NCI-H187 treated with DMSO at 0.1 percent for 48 hours (cell line): ENCODE measurements at places on chromosomes 6 and 20.

DNA sequence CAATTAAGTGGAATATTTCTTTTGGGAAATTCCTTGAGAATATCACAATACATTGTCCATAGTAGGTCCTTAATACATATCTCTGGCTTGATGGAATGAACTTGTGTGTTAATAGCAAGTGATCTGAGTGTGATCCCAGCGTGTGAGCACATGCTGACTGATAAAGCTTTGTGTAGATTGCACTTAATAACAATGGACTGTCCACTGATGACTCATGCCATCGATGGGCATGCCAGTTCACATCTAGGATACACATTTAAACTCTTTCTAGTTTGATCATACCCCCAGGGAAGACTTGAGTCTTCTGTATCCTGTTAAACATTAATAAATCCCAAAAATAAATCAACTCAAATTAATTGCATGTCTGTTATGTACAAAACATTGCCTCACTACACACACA is 454.3 kb upstream of the SPTLC3 start:
- no peak for DNase-seq

- DNase-seq = no peak
Observed at GRCh38 chr6:162684961-162685360, 42.6 kb downstream of the PRKN start.

- no peak for DNase-seq
Observed at GRCh38 chr6:114471450-114471849, 128.6 kb upstream of the HS3ST5 start.

DNA sequence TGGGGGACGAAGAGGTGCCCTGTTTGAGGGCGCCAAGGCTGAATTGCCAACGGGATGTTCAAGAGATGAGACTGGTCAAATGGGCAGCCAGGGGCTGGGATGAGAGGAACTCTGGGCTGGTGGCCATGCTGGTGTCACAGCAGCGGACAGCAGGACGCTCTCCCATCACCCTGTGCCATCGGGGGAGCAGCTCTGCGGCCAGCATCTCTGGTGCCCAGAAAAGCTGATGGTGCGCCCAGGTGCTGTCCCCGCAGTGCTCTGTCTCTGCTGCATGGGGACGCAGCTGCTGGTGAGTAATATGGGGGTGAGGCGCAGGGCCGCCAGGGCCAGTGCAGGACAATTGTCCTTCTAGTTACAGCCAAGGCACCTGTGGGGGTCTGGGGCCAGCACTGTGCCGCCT is 4.9 kb upstream of the HRH3 start:
- no peak for DNase-seq

DNA sequence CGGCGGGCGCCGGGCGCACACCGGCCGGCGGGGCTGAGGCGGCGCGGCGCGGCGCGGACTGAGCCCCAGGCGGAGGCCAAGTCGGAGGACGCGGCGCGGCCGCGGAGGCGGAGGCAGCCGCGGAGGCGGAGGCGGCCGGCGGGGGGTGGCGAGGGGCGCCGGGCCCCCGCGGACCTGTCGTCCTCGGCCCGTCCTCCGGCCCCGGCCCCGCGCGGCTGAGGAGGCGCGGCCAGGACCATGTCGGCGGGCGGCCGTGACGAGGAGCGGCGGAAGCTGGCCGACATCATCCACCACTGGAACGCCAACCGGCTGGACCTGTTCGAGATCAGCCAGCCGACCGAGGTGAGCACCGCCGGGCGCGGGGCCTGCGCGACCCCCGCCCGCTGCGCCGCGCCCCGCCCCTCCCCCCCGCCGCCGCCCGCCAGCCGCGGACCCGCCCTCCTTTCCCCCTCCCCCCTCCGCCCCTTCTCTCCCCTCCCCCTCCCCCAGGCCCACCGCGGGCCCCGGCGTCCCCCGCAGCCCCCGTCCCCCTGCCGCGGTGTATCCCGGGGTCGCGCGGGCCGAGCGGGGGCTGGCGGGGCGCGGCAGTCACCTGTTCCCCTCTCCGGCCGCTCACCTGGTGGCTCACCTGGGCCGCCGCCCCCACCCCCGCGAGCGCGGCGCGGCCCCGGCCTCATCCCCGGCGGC is at the start of gene AFDN:
AFDN (plus strand) TSS at position 16 of the 687 bp plus-strand sequence; CDS start at position 238, 222 bp downstream.
- DNase-seq = no peak

- DNase-seq = no peak
Observed at GRCh38 chr6:119147101-119148053, 68.9 kb upstream of the FAM184A start.

DNA sequence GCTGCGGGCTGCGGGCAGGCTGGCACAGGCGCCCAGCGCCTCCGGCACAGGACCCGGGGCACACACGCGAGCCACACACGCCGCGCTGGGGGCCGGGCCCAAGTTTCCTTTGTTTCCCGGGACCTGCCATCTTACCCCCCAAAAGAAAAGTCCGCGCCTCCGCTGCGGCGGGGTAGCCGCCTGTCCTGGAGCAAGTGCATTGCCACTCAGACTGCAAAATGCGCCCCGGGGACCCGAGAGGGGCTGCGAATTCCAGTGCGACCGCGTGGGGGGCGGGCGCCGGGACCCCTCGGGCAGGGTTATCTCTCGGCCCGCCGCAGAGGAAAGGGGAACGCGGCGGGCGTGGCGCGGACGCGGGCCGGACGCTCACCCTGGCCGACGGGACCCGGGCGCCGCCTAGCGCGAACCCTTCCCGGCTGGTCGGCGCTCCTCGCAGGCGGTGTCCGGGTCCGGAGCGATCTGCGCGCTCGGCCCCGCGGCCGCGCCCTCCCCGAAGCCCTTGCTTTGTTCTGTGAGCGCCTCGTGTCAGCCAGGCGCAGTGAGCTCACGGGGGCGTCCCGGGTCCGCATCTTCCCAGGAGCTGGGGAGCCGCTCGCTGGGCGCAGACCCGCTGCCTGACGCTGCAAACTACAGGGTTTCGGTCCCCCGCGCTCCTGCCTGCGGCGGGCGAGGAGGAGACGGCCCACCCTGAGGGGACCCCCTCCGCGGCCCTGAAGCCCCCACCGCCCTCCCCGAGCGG is 639 bp upstream of the CD24 start:
- DNase-seq = no peak

GRCh38 chr6:69988458-69989126 is 122.2 kb downstream of the COL19A1 start:
- no peak for DNase-seq

- DNase-seq = no peak
Observed at GRCh38 chr20:34720266-34720665, 16.1 kb downstream of the TP53INP2 start.

DNA sequence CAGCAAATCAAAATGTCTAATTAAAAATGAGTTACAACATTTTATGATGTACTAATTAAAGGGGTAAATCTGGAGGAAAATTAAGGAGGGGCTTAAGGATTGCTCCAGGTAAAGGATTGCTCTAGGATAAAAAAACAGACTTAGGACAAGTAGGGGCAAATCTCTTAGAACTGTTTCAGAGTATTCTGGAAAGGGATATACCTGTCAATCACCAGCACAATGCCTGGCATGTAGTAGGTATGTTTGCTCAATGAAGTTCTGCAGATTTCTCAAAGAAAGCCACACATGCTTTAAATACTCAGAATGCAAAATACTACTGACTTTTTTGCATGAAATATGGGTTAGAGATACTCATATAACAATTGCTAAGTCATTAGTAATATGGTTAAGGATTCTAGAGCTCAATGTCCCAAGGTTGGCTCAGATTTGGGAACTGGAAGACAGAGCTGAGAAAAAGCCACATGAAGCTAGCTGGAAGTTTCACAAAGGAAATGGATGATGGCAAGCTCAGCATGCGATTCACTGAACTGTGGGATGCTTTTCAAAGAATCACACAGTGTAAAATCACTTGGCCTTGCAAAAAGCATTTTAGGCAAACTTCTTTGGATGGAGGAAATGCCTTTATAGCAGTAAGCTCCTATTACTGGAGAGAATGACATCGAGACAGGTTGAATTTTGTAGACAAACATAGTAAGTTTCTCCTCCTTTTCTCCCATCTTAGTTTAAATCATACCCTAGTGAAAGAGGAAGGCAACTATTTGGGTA is 72.8 kb downstream of the MAP3K5 start:
- no peak for DNase-seq

- DNase-seq = no peak
Observed at GRCh38 chr6:25525078-25525477, 126.9 kb upstream of the SCGN start.

DNA sequence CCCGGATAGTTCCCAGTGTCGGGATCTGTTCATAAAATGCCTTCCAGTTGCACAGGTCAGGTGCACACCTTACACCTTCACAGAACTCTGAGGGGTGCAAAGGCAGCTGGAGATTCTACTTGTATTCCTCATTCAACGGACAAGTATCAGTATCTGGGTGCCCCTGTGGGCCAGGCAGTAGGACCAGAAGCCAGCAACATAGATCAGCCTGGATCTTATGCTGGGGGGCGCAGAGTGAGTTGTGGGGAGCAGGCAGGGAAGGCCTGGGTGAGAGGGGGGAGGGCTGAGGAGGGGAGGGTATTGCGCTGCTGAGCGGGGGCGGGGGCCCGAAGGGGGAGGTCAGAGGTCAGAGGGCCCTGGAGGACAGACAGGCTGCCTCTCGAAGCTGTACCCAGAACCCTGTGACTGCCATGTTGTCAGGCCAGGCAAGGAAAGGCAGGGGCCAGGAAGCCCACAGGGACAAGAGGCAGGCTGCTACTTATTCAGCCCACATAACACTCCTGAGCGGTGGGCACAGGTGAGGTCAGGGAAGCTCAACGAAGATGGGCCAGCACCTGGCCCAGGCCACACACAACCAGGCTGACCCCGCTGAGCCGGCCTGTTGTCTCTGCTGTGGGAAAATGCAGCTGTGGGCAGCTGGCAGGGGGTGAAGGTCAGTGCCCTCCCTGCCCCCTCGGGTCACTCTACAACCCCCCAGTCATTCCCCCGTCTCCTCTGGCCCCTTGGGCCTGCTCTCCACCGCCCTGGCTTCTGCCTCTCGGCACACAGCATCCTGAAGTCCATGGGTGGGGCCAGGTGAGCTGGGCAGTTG is 1.1 kb downstream of the OPRL1 start:
- DNase-seq = no peak

DNA sequence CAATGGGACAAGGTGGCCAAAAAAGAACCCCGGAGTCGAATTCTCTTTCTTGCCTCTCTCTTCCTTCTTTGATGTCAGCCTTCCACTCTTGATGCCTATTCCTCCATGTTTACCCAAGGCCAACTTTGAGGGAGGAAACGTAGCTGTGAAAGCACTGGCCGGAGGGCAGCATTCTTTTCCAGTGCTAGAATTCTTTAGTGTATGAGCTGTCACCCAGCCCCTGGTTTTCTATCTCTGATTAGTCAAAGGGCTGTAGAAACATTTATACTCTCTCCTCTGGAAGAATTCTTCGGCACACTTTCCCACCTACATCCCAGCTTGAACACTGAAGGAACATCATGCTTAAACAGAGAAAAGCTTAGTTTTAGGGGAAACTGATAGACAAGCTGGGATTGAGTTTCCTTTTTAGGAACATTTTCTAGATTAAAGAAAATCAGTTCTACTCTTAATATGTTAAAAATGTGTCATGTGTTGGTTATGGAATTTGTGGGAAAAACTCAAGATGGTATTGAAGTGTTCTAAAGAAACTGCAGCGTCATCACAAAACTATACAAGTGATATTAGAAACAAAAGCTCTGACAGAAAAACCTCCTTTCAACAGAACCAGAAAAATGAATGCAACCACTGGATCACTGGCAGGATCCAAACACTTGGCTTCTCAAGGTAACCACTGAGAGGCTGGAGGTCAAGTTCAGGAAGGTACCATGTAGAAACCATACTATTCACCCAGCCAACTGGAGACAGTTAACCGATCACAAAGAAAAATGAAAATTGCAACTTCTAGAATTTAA is 20.7 kb upstream of the UTRN start:
- DNase-seq = no peak

GRCh38 chr6:111601886-111602285 is 3.8 kb downstream of the TRAF3IP2 start:
- DNase-seq = no peak

- DNase-seq = no peak
Observed at GRCh38 chr6:120254651-120255050, 905.1 kb upstream of the MAN1A1 start.

DNA sequence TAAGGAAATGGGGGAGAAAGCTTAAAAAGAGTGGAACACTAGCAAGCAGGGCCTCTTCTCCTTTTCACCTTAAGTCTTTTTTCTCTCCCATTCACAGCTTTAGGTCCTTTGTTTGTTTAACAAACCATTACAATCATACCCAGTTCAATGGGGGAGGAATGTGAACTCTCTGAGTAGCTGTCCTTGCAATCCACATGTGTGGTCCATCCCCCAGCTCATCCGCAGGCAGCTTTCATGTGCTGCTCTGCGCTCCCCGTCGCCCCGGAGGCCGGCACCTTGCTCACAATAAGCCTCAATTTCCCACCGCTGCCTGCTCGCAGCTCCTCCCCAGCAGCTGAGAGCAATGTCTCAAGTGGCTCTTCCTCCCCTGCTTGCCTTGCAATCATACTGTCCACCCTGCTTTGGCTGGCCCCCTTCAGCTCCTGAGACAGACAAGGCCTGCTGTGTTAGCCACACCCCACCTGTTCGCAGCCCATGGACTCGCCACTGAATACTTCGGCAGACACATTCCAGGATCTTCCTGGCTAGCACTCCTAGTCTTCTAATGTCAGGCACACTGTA is 49.1 kb downstream of the PLAGL1 start:
- DNase-seq = no peak

DNA sequence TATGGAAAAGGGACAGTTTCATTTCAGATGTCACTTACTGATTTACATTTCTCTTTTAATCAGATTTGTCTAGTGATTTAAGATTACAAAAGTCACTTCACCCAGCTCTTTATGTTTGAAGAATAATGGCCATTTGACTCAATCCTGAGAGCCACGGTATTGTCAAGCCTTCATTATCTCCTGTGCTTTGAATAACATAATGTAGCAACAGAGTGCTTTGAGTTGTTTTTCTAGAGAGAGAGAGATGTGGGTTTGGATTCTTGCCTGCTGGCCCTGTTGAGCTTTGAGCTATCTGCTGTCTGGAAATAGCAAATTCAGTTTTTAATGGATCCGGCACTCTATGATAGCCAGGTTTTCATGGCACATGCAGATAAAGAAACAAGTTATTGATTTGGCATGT is 478.4 kb upstream of the SOX4 start:
- DNase-seq = peak; percentile 94

- DNase-seq = no peak
Observed at GRCh38 chr20:41671143-41671542, 53.0 kb upstream of the CHD6 start.

- DNase-seq = no peak
Observed at GRCh38 chr6:50288881-50289280, 239.2 kb upstream of the DEFB112 start.

DNA sequence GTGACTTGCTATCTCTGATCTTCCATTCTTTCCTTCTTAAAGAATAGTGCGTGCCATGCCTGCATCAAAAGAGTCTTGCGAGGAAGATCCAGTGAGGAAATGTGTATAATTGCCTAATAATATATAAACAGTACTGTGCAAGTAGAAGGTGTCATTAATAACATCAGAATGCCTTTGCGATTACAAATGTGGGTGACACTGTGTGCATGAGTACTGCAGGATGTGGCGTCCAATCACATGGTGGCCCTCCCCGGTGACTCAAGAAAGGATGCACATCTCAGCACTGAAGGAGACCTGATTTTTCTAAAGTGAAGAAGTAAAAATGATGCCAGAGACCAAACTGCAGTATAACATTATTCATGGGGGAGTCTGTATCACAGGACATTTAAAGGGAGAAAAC is 107.5 kb upstream of the EDN1 start:
- no peak for DNase-seq

- no peak for DNase-seq
Observed at GRCh38 chr6:159681191-159681880, 11.7 kb downstream of the SOD2 start.
